ENCODE measurements at places on chromosomes 3 and 15.

DNA sequence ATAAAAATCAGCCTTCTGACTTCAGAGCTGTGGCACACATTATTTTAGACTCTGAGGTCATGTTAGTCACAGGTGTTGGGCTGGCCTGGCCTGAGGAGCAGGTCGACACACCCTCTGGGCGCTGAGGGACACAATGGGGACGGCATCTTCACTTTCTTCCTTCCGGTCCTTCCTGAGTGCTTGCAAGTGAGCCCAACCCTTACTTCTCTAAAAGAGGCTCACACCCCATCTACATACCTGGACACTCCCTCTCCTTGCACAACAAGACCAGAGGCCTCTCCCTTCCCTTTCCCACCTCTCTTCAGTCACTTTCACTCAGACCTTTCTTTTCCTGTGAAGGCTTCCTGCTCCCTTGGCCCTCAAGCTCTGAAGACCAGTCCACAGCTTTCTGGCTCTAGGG is 85.4 kb downstream of the XXYLT1 start:
- DNase-seq = no peak
- no peaks in the 10 kb centered on the region for H3K27me3 ChIP-seq
- no peaks in the 10 kb centered on the region for H3K36me3 ChIP-seq
- H3K4me3 ChIP-seq = no peak overlapping the region

GRCh38 chr3:120172070-120172469 is 77.8 kb upstream of the GSK3B start:
- H3K36me3 ChIP-seq = no peaks in the 10 kb centered on the region
- no peak overlapping the region for H3K27ac ChIP-seq
- H3K27me3 ChIP-seq = no peaks in the 10 kb centered on the region
- H3K4me3 ChIP-seq = no peak overlapping the region

GRCh38 chr15:52233405-52233804 is 42.2 kb upstream of the GNB5 start:
- H3K4me3 ChIP-seq = no peak overlapping the region
- H3K27ac ChIP-seq = peak overlapping the region; percentile 75
- peaks cover 26% of the 10 kb centered on the region for H3K4me1 ChIP-seq
- H3K36me3 ChIP-seq = no peaks in the 10 kb centered on the region
- no peak for DNase-seq

DNA sequence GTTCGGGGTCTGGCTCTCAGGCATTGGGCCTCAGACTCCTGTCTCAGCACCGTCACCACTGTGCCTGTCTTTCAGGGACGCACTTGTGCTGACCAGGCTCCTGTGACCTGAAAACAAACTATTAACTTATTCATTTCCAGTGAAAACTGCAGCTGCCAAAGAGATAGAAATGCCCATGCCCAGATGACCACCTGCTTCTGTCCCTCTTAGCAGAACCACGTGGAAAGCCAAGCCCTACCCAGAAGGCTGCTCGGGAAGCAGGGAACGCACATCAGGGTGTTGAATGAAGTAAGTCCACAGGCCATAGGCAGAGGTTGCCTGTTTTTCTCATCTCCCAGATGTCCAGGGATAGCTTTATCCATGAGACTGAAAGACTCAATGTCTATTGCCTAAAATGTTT is 219.3 kb downstream of the EBLN2 start:
- no peak overlapping the region for H3K4me3 ChIP-seq
- H3K27ac ChIP-seq = no peak overlapping the region
- H3K27me3 ChIP-seq = no peaks in the 10 kb centered on the region
